ENCODE measurements at places on chromosomes 11 and 22.
A peak's percentile ranks its signal among the peaks of the same experiment; 100 is the strongest.

DNA sequence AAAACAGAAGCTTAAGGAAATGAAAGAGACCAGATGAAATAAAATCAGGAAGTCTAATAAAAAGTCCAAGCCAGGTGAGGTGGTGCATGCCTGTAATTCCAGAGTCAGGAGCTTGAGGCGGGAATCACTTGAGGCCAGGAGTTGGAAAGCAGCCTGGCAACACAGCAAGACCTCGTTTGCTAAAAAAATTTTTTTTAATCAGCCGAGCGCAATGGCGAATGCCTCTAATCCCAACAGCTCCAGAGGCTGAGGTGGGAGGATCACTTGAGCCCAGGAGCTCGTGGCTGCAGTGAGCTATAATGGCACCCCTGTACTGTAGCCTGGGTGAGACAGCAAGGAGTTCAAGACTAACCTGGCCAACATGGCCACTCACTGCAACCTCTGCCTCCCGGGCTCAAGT, 8.0 kb downstream of the RAB6A start:
- DNase-seq = no peak

GRCh38 chr22:49204599-49205482, 622.8 kb downstream of the BRD1 start:
- no peak for DNase-seq

DNA sequence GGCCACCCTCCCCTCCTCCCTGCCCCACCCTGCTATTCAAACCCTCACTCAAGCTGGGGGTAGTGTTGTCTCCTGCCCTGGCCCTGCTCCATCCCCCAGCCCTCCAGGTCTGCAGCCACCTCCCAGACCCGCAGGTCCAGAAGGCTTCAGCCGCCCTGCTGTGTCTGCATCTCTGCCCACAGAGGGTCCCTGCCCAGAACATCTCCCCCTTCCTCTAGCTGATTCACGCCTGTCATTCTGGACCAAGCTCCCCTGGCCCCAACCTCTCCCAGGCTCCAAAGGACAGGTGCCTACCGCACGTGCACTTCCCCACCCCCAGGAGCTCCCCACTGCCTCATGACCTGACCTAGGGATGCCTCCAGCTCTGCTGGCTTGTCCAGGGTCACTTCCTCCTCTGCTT, 16.0 kb upstream of the SHISAL1 start:
- no peak for DNase-seq

- DNase-seq = peak; percentile 22
Observed at GRCh38 chr22:29457730-29458129, 19.3 kb downstream of the RFPL1 start.

GRCh38 chr11:45053736-45054446, 92.5 kb upstream of the PRDM11 start:
- DNase-seq = no peak

- DNase-seq = peak; percentile 94
Observed at GRCh38 chr11:115504276-115505158, at the start of gene CADM1. CADM1 (minus strand) TSS chr11:115504415.

GRCh38 chr11:47487421-47487820, 38.5 kb upstream of the RAPSN start:
- no peak for DNase-seq

GRCh38 chr11:61120706-61121191, 18.5 kb downstream of the CD5 start:
- no peak for DNase-seq

GRCh38 chr11:72396041-72396440, 38.3 kb downstream of the CLPB start:
- no peak for DNase-seq

DNA sequence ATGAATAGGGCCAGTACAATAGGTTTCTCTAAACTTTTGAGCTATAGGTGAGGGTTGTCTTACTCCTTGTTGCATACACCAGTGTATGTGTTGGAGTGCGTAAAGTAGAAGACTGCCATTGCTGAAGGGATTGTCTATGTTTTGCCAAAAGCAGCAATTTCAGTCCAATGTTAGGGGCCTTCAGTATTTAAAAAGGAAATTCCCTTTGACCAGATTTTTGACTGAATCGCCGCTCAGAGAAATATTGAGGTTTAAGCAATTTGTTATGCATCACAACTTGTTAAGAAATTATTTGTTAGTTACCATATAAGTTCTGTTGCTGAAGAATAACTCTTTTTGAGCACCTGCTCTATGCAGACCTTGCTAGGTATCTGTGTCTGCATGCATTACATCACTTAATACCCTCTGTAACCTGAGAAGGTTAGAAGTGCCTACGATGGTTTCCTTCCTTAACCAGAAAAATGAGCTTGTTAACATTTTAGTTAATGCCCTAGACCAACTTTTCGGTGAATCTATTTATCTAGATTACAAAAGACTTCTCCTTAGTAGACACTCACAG, 33.9 kb downstream of the MMP20 start:
- no peak for DNase-seq

DNA sequence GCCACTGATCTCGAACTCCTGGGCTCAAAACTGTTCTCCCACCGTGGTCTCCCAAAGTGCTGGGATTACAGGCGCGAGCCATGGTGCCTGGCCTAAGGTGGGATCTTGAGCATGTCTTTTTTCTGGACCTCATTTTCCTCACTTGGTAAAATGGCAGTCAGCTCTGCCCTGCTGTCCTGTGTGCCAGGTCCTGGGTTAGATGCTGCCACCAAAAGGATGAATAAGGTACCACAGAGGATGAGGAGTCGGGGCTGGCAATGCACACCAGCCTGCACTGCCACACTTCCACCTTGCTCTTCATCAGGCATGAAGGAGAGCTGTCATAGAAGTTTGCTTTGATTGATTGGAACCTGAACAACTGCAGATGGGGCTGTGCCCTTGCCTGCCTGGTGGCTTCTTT, 32.3 kb downstream of the ACO2 start:
- DNase-seq = no peak

GRCh38 chr22:48088926-48089536, 1326.6 kb downstream of the TBC1D22A start:
- DNase-seq = no peak

DNA sequence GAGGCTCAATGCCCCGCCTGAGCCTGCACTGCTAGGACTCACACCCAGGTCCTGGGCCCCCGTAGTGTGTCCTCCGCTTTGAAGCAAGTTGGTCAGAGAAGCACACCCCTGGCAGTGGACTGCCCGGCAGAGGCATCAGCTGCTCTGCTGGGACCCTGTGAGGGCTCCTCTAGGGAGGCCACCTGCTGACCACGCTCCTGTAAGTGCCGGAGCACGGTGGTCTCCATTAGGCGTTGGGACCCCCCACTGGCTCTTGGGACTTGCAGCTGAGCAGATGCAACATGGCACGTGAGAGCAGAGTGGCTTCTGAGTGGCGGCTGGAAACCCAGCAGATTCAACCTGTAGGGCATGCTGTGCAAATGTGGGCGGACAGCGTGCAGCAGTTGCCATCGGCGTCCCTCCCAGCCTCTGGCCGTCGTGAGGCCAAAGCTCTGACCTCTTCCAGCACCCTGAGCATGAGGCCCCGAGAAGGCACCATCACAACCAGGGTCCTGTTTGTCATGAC, 16.9 kb downstream of the MRGPRG start:
- DNase-seq = no peak

GRCh38 chr22:33110562-33111163, 52.5 kb upstream of the SYN3 start:
- DNase-seq = no peak

Data from Caki2 (cell line).